Activated T-helper 2 cell treated with anti-CD3 and anti-CD28 coated beads, Interferon-gamma antibody, Interleukin-2, Interleukin-4, amounts not matched to agents 10 μg/mL and 5 μg/mL and 100 μg/mL, durations not matched to agents 14 hours and 24 hours and 36 hours (primary cell): ENCODE measurements at places on chromosomes 6 and 20. TPM values are rescaled to one million over a fixed set of nuclear protein-coding genes. Genes with fewer than 3 reads are reported as not detected.
A peak's percentile ranks its signal among the peaks of the same experiment; 100 is the strongest.

DNA sequence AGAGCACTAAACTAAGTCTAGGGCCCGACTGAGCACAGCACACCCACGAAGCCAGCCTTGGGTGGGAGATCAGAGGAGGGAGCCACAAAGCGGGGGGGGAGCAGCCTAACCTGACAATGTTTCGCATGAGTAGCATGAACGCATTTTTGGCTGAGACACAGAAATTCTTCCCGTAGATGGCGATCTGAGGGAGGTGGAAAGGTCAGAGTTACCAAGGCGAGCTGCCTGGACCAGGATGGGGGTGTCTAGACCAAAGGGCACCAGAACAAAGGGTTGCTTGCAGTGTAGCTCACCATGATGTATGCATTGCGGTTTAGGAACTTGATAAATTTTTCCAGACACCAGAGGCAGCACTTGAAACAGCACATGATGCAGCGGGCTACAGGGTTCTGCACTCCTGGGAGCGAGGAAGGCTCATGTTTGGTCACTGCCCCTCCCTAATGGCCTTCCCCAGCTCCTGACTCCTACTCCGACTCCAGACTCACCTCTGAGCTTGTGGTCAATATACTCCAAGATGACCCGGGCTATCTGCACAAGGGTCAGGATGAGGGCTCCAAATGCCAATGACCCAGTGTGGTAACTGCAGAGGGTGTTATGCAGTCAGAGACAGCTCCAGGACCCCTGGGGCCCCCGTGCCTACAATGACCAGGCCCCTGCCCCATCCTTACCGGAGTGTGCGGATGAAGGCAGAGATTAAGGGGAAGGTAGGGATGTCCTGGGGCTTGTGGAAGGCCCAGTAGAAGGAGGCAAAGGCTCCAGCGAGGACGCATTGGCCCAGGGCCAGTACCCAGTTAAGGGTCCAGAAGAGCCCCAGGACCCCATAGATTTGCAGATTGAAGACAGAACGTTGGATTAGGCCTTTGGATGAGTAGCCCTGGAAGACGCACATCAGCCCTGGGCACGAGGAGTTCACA is 2.8 kb upstream of the NEU1 start:
- no peak overlapping the region for H3K27ac ChIP-seq
- DNase-seq = no peak

PPP1R14C gene
- total RNA-seq = 0.11 and 0.23 TPM in 2 replicates

- H3K36me3 ChIP-seq = peaks cover 73% of the 10 kb centered on the region
- H3K27me3 ChIP-seq = no peaks in the 10 kb centered on the region
- DNase-seq = no peak
- H3K4me3 ChIP-seq = no peak overlapping the region
- peaks cover 22% of the 10 kb centered on the region for H3K4me1 ChIP-seq
Observed at GRCh38 chr6:43009124-43009523, 4.6 kb downstream of the MEA1 start.

PAK5 gene
- not detected in 2 replicates for total RNA-seq

GRCh38 chr6:142321451-142321850 is 19.6 kb downstream of the ADGRG6 start:
- no peaks in the 10 kb centered on the region for H3K36me3 ChIP-seq
- no peak for DNase-seq
- no peaks in the 10 kb centered on the region for H3K4me1 ChIP-seq

BTN2A1 gene
- 20.2 and 23.0 TPM in 2 replicates for total RNA-seq

B3GAT2 gene
- total RNA-seq = not detected in 2 replicates

- H3K4me3 ChIP-seq = no peak overlapping the region
- H3K4me1 ChIP-seq = no peaks in the 10 kb centered on the region
- H3K36me3 ChIP-seq = no peaks in the 10 kb centered on the region
Observed at GRCh38 chr6:150196942-150197745, 54.3 kb downstream of the PPP1R14C start.

DNA sequence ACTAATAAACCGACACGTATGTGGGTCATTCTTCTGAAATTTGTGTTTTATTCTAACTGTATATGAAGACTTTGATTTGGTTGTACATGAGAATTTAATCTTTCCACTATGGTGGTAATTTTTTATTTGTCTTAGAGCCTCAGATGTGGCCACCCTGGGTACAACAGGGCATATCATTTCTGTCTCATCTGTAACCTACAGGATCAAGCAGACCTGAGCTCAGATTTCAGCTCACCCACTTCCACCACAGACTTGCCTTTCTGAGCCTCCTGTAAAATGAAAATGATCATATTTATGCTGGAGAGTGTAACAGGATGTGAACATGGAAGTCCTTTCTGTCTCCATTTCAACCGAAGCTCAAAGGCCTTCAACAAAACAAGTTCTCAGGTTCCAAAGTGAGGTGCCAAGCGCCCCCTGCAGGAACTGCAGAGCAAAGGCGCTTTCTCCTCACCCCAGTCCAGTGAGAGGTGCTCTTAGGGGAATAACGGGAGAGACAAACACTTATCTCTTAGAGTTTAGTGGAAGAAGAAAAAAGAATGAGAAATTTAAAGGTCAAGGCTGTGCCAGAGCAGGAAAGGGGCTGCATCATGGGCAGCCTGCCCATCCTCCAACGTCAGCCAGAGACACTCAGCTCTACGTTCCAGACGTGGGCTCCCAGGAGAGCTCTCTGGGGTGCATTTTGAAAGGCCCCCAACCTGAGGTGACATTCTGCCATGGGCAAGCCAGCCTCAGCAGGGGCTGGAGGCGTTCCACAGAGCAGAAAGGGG is 23.0 kb upstream of the CD24 start:
- H3K27ac ChIP-seq = no peak overlapping the region
- no peaks in the 10 kb centered on the region for H3K36me3 ChIP-seq
- DNase-seq = peak; percentile 51
- peaks cover 4% of the 10 kb centered on the region for H3K4me1 ChIP-seq
- H3K27me3 ChIP-seq = peaks cover under 1% of the 10 kb centered on the region

- peaks cover 3% of the 10 kb centered on the region for H3K4me1 ChIP-seq
- no peak for DNase-seq
Observed at GRCh38 chr6:163529605-163530004, 115.1 kb downstream of the QKI start.

PEX3 gene
- total RNA-seq = 21.4 and 23.6 TPM in 2 replicates

DNA sequence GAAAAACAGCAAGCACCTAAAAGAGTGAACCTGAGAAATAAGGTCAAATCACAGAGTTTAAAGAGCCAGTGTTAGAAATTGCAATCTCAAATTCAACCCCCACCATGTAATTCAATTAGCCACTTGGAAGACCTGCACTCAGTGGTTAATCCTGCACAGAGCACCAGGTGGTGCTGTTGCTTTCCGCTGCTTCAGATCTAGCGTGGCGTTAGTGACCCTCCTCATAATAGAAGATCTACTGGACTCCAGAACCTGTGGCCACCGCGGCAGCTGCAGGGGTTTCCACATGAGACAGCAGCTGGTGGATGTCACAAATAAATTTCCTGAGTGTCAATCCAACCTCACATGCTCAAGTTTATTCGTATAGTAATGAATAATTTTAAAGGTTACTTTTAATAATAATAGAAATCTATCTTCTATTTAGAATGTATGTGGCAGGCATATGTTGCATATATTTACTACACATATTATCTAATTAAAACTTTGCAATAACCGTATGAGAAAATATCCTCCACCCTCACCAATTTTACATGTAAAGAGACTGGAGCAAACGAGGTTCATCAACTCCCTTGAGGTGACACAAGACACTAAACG is 84.4 kb downstream of the SYNE1 start:
- H3K27me3 ChIP-seq = no peaks in the 10 kb centered on the region
- H3K36me3 ChIP-seq = no peaks in the 10 kb centered on the region
- no peak overlapping the region for H3K4me3 ChIP-seq
- no peak overlapping the region for H3K27ac ChIP-seq
- H3K4me1 ChIP-seq = no peaks in the 10 kb centered on the region
- peak; percentile 11 for DNase-seq
